Psoas muscle (tissue), 8 donors: ENCODE measurements at places on chromosomes 2 and 18.

DNA sequence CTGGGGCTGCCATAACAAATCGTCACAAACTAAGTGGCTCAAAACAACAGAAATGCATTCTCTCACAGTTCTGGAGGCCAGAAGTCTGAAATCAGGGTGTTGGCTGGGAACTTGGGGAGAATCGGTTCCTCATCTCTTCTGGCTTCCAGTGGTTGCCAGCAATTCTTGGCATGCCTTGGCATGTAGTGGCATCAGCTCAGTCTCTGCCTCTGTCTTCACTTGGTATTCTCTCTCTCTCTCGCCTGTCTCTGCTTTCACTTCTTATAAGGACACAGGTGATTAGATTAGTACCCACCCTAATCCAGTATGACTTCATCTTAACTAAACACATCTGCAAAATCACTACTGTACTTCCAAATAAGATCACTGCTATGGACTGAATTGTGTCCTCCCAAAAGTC lies 695.4 kb upstream of the ID2 start:
- no peak for DNase-seq

DNA sequence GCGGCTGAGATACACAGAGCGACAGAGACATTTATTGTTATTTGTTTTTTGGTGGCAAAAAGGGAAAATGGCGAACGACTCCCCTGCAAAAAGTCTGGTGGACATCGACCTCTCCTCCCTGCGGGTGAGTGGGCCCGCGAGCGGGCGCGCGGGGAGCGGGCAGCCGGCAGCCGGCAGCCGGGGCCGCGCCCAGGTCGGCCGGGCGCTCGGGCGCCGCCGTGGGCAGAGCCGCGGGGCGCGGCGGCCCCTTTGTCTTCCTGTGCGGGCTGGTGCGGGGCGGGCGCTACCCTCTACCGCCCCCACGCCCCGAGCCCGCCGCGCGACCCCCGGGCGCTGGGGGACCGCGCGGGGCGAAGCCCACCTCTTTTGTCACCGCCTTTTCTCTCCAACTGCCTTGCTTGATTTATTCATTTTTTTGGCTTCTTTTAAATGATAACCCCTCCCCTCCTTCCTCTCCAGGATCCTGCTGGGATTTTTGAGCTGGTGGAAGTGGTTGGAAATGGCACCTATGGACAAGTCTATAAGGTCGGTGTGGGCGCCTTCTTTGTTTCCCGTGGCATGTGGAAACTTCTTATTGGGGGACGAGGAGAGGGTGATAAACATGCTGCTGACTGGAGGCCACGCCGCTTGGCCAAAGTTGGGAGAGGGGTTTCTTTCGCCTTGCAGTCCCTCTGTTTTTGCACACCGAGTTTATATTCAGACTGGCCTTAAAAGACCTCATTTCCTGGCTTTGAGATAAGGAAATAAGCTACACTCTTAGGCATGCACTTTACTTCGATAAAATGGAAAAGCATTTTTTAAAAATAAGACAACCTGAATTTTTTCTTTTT lies 722 bp downstream of the MAP4K4 start:
- peak; percentile 43 for DNase-seq

- DNase-seq = no peak
Observed at GRCh38 chr2:71789556-71790204, 336.3 kb downstream of the DYSF start.

- DNase-seq = no peak
Observed at GRCh38 chr18:3845161-3845560, 395.2 kb downstream of the TGIF1 start.

DNA sequence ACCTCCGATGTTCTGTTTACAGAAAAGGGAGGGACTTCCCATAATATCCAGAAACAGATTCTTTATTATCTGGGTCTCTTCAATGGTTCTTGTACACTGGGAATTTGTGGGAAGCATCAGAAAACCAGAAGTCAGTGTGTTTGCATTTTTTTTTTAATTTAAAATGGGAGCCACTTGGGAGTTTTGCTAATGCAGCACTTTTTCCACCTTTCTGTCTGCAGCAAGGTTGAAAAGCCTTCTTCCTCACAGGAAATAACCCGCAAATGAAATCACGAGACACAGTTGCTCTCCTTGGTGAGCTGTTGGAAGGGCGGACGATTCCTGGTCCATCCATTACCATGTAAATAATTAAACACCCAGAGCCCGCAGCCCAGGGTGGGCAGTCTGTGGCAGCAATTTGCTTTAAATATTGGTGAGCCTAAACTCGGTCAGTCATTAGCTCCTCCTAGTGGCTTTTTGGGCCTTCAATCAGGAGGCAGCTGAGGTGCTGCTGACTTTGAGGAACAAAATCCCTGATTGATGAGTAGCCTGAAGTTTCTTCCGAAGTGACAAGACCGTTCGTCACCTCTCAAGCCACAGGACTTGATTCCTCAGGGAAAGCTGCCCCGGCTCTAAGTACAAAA lies 471.5 kb downstream of the EPHA4 start:
- no peak for DNase-seq

- no peak for DNase-seq
Observed at GRCh38 chr2:140275427-140275826, 1495.2 kb upstream of the NXPH2 start.

GRCh38 chr2:100614455-100615000 lies 51.7 kb downstream of the PDCL3 start:
- DNase-seq = no peak

DNA sequence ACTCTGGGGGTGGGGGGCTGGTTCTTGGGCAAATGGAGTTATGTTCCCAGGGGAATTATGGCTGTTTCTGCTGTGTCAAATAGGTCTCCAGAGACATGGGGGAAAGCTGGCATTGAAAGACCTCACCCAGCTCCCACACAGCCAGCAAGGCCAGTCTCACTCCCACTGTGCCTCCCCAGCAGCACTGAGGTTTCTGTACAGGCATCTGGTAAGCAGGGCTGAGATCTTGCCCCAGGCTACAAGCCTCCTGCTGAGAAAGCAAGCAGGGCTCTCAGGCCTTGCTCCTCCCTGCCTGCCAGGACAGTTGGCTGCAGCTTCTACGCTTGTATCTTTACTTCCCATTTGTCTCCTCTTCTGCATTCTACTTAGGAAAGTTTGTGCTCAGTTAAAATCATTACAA lies 50.5 kb upstream of the FHOD3 start:
- DNase-seq = no peak

DNA sequence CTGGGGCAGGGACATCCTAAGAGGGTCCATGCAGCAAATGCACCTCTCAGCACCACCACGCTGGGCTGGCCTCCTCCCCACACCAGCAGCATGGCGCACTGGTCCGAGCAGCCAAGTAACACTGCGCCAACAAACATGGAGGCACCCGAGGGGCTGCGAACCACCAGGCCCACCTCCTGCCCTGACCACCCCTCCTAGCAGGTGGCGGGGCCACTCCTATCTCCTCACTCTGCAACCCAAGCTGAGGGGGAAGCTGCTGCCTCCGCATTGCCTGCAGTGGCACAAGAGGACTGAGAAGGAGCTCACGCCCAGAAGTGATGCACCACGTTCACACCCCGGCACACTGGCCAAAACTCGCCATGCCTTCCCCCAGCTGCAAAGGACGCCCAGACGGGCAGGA lies 94.4 kb downstream of the EIPR1 start:
- DNase-seq = no peak

DNA sequence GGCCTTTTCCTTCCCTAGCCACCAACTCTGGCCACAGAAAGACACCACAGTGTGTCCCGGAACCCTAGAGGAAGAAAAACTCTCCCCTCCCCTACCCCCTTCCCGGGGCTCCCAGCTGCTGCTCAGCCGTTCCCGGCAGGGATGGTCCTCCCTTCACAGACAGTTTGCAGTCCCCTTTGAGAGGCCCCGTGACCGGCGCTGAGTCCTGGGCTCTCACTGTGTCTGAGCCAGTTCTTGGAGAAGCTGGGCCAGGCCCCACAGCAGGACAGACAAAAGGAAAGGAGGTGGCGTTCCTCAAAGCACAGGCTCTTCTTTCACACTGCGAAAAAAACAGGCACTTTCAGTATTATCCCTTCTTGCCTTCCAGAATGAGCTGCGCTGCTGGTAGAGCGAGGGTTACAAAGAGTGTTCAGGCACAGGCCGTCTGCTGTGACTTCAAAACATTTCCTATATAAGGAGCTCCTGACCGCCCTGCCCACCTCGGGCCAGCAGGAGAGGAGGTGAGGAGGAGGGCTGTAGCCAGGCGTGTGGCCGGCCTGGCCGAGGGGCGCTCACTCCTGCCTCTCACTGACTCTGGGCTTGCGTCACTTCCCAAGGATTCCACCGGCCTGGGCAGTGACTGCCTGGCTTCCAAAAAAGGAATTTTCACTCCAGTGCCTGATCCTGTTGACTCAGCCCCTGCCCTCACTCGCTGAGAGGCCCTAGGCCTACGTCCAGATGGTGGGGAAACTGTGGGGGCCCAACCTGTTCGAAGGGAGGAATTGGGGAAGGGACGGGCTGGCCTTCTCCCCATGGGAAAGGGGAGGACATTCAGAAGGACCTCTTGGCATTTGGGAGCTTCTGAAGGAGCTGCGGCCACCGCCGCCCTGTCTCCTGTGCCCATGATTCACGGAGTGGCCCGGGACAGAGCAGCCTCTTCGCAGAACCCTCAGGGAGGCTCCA lies 24.9 kb downstream of the CIDEA start:
- DNase-seq = peak; percentile 75

- no peak for DNase-seq
Observed at GRCh38 chr2:124369181-124369580, 344.1 kb downstream of the CNTNAP5 start.

DNA sequence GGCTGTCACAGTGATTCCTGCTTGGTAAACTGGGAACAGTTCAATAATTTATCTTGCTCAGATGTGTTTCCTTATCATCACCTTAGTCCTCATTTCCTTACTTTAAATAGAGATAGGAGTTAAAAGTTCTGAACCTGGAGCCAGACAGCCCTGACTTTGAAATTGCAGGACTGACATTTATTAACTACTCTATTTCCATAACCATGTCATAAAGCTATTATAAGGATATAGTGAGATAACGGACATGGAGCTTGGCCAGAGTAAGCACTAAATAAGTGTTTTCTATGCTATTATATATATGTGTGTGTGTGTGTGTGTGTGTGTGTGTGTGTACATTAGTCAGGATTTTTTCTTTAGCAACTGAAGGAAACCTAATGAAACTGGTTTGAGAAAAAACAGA lies 13.1 kb downstream of the NT5DC4 start:
- DNase-seq = no peak

GRCh38 chr2:241909769-241910168 lies 40.2 kb downstream of the RTP5 start:
- no peak for DNase-seq

GRCh38 chr2:30355306-30355705 lies 91.7 kb upstream of the LCLAT1 start:
- DNase-seq = no peak

- no peak for DNase-seq
Observed at GRCh38 chr2:61229936-61230335, 67.9 kb downstream of the C2orf74 start.

GRCh38 chr2:225282858-225283710 lies 116.4 kb upstream of the NYAP2 start:
- no peak for DNase-seq

GRCh38 chr2:180646756-180647155 lies 333.6 kb upstream of the UBE2E3 start:
- no peak for DNase-seq

DNA sequence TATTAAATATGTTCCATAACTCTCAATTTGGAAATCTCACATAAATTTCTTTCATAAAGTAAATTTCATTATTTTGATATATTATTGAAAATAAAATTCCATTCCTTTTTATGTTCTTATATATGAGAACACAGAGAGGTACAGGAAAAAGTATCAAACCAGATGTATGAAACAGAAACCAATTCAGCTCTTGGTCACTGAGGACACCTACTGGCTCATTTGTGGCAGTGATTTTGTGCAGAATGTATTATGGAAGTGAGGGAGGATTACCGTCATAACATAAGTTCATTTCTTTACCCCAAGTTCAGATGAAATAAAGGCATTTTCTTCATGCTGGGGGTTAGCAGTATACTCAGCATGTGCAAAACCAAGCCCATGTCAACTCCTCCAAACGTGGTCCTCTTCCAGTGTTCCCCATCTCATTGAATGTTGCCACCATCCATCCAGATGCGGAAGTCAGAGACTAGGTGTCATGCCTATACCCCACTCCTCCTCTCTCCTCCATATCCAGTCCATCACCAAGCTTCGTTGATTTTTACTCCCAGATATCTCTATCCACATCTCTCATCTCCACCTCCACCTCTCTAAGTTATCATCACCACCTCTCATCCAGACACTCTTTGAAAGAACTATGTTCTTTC lies 41.7 kb upstream of the MALL start:
- no peak for DNase-seq

GRCh38 chr18:76709659-76710645 lies 112.4 kb upstream of the ZNF236 start:
- DNase-seq = peak; percentile 73

DNA sequence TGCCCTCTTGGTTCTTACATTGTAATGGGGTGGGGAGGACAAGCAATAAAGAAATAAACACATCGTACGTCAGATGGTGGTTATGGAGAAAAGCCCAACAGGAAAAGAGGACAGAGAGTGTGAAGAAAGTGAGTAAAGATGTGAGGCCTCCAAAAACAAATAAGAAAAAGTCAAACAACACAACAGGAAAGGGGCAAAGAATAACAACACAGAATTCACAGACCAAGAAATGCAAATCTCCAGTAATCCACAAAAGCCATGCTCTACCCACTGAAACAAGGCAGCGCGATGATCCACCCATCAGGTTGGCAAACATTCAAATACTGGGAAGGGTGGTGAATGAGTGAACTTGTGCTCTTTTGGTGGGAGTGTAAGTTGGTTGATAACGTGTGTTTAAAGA lies 16.7 kb upstream of the DUSP2 start:
- no peak for DNase-seq

DNA sequence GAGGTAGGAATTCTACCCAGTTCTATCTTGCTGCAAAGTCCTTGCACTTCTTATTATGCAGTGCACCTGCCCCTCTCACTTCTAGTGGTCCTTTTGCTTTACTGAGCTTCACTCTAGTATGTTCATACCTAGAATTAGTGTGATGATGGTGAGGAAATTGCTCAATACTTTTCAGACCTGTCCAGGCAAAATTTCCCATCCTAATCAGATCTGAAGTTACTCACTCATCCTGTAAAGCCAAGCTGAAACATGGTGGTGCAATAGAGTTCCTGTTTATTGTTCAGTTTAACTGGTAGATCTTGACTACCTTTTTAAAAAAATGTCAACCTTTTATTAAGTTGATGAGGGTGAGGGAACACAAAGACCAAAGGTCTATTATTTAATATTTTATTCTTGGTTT lies 12.6 kb upstream of the FIGN start:
- DNase-seq = no peak

GRCh38 chr18:74819433-74820059 lies 221.9 kb downstream of the ZNF407 start:
- no peak for DNase-seq
